ENCODE measurements at places on chromosomes 12 and 14. TPM values are rescaled to one million over a fixed set of nuclear protein-coding genes. Genes with fewer than 3 reads are reported as not detected.
A peak's percentile ranks its signal among the peaks of the same experiment; 100 is the strongest.

The RPL10L gene
- total RNA-seq = not detected

The FAM216A gene
- 27.8 TPM for total RNA-seq

The BICDL1 gene
- 5.8 TPM for total RNA-seq

The EMP1 gene
- 158 TPM for total RNA-seq

The KERA gene
- not detected for total RNA-seq

DNA sequence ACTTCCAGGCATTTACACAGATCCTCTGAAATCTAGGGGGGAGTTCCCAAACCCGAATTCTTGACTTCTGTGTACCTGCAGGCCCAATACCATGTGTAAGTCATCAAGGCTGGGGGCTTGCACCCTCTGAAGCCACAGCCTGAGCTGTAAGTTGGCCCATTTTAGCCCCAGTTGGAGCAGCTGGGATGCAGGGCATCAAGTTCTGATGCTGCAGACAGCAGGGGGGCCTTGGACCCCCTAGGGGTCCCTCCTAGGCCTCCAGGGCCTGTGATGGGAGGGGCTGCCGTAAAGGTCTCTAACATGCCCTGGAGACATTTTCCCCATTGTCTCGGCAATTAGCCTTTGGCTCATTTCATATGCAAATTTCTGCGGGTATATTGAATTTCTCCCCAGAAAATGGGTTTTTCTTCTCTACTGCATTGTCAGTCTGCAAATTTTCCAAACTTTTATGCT is 59.5 kb downstream of the LRIG3 start:
- no peak for DNase-seq

GRCh38 chr12:62658910-62659309 is 192.3 kb downstream of the MON2 start:
- no peak for DNase-seq

DNA sequence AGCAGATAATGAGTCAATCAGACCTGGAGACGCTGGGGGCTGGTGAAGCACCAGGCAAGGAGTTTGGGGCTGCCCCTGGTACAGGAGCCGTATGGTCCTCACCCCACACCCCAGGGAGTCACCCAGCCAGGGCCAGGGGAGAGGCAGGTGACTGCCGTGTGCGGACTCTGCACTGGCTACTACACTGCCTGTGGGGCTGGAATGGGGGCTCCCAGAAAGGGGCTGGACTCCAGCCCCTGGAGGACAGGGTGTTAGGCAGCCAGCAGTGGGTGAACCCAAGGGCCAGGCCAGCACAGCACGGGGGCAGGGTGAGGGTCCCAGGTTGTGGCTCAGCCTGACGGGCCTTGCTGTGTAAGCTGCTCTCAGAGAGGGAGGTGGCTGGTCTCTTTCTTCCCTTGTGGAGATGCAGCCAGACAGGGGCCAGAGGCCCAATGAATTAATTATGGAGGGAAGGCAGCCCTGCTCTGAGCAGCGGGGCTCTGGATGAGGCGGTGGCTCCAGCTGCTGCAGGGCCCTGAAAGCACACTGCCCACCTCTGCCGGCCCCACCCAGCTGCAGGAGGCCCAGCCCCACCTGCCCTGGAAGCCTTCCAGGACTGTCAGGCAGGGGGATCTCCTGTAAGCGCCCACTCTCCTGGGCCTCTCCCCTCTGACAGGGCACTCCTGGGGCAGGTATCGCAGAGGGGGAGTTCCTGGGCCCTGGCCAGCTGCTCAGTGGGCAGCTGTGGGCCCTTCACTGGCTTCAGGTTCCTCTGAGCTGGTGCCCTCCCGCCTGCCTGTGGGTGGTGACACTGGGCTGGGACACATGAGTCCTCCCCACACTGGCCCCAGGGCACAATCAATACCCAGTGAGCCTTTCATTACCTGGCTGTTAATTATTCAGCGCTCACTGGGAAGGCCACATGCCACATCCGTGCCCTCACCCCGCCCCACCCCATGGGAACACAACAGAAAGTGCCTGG is 142.5 kb upstream of the C14orf180 start:
- no peak for DNase-seq

DNA sequence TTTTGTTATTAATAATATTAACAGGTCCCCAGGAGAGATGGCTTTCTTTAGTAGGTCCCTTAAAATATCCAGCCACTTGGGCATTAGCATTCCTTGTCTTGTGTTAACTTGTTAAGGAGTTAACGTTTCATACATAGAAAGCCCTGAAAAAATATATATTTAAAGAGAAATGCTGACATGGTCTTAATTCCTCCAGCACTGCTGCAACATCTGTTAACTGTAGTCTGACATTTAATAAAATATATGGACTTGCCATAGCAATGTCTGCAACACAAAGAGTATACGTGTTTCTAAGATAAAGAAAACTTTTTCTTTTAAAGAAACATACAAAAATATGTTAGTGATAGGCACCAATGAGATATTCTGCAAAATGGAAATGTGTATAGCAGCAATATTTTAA is 10.0 kb downstream of the SLC38A4 start:
- DNase-seq = no peak

- no peak for DNase-seq
Measured at GRCh38 chr12:129276361-129277060, 423.2 kb downstream of the GLT1D1 start.

DNA sequence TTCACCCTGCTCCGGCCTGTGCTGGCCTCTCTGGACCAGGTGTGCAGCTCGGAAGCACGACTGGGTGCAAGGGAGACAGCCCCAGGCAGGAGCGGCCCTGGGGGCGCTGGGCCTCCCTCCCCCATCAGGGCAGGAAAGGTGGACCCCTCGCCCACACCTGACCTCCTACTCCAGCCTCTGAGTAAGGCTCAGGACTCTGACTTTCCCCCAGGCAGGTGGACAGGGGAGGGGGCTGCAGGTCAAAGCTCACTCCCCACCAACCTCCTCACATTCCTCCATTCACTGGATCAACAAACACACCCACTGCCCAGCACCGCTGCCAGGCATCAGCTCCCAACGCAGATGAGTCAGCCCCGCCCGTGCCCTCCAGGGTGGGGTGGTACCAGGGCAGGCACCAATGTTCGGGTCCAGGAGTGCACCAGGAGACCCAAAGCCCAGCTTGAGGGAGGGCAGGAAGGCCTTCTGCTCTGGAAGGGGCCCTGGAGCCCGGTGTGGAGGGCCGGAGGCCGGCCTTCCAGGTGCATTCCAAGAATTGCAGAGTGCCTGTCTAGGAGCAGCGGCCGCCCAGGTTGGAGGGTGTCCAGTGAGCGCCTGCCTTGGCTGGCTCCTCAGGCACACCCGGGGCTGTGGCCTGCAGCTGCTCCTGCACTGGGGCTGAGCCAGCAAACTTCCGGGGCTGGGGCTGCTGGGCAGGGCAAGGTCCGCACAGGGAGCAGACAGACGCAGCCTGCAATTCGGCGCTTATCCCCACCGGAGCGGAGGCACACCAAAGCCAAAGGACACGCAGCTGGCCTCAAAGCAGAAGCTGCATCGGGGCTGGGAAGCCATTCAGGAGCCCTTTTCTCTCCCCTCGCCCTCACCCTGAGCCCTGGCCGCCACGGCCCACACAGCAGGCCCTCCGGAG is 1.6 kb upstream of the INF2 start:
- peak; percentile 92 for DNase-seq

DNA sequence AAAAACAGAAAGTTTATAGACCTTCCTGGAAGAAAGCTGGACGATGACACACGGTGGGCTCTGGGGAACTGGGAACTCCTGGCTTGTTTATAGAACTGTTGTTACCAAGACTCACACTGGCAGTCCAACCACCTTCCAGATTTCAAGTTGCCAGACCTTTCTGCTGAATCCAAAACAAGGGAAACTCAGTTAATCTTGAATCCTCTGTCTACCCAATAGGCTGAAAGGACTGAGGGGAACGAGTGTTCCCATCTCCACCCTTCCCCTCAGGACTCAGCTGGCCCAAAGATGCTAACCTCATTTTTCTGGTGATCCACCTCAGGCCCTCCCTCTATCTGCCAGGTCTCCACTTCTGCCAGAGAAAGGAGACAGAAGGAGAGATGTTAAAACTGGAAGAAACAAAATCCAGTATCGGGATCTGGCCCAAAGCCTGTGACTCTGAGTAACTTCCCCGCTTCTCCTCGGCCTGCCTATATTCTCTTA is 231.4 kb downstream of the ANO2 start:
- DNase-seq = no peak

- peak; percentile 82 for DNase-seq
Measured at GRCh38 chr14:58637040-58637390, 747 bp upstream of the DACT1 start.

DNA sequence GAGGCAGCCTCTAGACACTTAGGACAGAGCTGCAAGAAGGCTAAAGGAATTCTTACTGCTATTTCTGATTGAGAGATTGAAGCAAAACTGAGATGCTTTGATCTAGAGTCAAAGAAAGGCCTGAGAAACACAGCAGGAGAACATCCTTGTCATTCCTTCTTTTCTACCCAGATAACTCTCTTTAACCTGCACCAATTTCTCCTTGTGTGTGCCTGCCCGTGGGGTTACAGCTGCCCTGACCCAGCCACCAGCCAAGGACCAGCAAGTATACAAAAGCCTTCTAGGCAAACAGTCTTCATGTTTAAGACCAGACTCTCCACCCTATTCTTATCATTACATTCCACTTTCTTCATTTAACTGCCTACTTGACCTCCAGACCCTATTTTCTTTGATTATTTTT is 81.7 kb upstream of the PRB2 start:
- no peak for DNase-seq

DNA sequence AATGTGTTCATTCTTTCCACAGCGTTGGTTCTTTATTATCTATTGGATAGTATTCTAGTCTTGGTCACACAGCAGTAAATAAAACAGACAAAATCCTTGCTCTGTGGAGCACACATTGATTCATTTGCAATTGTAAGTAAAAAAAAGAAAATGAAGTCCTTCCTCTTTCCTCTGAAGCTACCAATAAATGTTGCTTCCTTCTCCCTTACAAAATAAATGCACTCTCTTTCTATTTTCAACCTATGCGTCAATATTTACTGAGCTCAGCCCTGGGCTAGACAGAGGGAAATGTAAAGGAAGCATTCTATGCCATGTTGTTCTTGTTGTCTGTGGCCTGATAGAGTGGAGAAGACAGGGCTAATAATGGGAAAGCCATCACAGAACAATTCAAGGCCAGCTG is 2.9 kb downstream of the ABHD12B start:
- peak; percentile 57 for DNase-seq
